ENCODE measurements at places on chromosomes 5 and 9.

GRCh38 chr5:149654231-149654630, 72.9 kb downstream of the ARHGEF37 start:
- DNase-seq = no peak

GRCh38 chr5:168301593-168302390, 10.3 kb downstream of the WWC1 start:
- DNase-seq = no peak

DNA sequence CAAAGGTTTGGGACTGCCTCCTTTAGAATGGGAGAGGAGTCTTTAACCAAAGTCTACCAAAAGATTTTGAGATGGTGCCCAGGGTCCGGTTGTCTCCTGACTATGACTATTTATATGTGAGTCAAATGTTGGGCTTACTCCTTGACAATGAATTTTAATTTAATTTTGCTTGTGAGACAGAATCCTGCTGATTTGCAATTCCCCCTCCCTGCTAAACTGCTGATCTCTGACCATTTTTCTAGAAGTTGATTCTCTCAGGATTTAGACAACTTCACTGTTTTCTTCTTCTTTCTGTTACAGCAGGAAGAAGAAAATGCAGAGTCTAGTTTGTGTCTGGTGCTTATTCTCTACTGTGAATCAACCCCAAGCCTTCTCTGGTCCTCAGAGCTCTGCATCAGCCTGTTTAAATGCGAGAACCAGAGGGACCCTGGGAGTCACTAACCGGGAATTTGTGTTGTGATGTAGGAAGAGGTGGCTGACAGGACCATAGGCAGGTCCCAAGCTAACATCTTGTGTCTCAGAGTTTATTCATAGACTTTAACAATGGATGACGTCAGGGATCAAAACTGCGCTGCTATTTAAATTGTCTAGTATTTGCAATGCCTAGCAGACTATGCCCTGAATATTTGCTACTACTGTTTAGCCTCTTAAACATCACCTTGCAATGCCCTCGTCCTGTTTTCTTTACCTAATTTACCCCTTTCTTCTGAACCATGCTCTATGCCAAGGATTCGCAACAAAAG, 124.0 kb upstream of the TAF11L2 start:
- no peak for DNase-seq

- no peak for DNase-seq
Observed at GRCh38 chr5:103669615-103670014, 107.0 kb upstream of the NUDT12 start.

DNA sequence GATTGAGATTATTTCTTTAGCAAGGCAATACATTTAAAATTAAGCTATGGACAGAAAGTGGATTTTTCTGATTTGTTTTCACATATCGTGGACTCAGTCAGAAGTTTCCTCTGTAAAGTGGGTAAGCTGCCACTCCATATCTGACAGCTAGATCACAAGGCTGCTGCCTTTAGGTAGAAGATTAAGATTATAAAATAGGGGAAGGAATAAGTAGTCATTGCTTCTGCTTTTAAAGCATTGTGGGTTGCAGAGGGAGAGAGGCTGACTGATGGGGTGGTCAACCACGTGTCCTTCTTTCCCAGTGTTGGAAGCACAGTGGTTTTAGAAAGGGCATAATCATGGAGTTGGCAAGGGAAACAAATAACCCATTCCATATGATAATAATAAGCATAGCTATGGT, 74.3 kb upstream of the MOCS2 start:
- no peak for DNase-seq

- DNase-seq = no peak
Observed at GRCh38 chr9:11792870-11793269, 900.3 kb upstream of the TYRP1 start.

DNA sequence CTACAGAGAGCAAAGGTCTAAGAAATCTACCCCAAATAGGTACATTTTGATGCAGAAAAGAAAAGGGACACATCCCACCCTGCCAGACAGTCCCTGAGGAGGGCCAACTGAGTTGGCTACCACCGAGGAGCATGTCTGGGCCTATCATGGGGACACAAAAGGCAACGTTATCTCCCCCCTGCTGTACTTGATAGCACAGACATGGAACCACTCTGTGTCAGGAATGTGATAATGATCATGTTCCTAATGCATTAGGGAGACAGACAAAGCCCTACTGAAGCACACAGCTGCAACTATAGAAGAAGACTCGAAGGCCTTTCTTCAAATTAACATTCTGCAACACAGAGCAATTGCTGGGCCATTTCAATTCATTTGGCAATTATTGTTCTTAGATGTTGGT, 84.5 kb downstream of the ENC1 start:
- DNase-seq = no peak

DNA sequence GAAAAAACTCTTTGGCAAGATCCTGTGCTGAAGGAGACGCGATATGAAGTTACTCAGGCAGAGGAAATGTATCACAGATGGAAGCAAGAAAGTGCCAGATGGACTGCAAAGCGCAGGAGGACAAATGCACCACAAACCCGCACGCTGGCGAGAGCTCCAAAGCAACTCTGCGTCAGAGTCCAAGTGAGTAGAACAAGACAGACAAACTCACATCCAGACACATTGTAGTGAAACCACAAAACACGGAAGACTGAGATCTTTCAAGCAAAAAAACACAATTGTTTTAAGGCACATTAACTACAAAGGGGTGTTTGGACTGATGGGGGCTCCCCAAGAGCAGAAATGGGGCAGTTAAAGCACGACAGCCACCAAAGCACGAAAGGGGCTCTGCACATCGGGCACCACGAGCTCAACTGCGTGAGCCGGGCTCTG, 39.2 kb upstream of the NKD2 start:
- DNase-seq = no peak

DNA sequence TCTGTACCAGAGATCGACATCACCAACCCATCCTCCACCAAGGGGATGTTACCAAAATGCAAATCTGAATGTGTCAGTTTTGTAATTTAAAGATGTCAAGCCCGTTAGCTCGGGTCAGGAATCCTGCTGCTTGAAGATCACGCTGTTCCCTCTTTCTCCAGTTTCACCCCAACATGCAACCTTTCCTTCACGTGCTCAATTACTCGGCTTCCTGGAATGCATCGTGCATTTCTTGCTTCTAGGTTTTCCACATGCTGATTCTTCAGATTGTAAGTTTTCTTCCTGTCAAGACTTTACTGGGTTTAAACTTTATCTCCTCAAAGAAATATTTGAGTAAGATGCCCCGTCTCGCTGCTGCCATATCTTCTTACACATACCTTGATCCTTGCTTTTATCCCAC, 209.5 kb upstream of the SNX2 start:
- DNase-seq = no peak

DNA sequence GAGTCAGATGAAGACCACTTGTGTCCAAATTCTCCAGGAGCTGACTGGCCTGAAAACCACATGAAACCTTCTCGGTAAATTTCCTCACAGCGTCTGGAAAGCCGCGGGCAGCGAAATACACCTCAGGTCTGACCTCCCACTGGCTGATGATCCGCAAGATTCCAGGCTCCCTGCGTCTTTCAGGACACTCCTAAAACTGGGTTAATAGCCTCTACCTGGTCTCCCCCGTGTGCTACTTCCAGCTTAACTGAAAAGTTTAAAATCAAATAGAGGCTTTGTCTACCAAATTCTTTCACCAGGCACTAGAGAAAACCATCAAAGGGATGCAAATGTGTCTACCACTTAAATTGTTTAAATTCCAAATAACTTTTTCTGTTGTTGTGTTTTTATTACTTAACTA, 312.6 kb downstream of the DRD1 start:
- no peak for DNase-seq

GRCh38 chr5:113807427-113807991, 294.0 kb downstream of the YTHDC2 start:
- no peak for DNase-seq

DNA sequence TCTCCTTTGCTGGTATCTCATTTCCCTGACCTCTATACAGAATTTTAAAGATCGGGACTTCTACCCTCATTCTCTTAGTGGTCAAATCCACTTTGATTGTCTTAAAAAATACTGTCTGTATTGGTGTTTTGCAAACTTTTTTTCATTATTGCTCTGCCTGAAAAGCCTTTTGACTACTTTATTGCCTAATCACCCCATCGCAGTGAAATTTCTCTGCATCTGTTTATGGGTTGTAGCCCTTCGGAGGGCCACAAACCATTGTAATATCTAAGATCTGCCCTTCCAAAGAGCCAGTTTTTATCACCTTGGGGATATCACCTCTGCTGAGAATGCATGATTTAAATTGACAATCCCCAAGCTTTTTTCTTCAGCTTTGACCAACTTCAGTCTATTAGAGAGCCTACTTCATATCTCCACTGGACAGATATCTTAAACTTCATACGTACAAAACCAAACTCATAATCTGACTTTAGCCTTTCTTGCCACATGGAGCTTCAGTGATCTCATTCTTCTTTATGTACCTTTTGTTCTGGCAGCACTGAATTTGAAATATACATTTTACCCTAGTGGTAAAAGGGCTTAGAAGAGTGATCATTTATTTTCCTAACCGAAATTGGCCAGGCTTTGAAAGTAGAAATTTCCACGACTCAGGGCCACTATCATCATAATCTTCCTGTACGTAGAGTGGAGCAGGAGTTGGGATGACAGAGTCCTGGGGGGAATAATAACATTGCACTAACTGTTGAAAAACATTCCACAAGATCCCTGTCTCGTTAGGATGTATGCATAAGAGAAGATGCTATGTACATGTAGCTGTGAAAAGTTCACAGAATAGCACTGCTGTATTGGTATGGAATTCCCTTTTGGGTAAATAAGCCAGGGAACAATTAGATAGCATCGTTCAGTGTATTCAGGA, 21.4 kb downstream of the KIF2A start:
- DNase-seq = no peak

- DNase-seq = no peak
Observed at GRCh38 chr5:151676314-151676712, 10.4 kb downstream of the SPARC start.

- DNase-seq = no peak
Observed at GRCh38 chr9:36194326-36195000, 3.7 kb downstream of the CLTA start.

GRCh38 chr5:113106821-113107220, 130.2 kb downstream of the DCP2 start:
- DNase-seq = no peak

GRCh38 chr9:16069249-16069648, 516.4 kb downstream of the CCDC171 start:
- no peak for DNase-seq

DNA sequence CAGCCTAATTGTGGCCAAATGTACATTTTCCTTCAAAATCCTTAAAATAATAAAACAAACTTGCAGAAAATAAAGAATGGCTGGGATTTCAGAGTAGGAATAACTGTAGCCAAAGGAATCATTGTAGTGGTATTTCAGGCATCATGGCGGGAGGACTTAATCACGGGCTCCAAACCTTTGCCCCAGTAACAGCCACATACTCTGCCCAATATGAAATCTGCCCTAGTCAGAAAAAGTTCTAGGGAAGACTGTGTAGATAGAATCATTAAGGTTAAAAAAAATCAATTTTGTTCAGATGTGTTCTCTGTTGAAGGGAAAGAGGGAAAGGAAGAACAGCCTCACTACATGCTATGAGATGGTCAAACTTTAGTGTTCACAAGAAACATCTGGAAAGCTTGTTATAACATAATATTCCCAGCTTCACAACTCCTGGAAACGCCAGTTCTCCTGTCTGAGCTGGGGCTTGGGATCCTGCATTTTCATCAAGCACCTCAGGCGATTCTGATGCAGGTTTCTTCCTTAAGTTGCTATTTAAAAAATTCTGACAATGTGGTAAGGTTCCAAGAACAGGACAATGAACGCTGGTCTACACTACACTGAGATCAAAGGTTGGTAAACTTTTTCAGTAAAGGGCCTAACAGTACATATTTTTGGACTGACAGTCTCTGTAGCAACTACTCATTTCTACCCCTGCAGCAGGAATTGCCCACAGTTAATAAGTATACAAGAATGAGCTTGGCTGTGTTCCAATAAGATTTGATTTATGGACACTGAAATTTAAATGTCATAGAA, 87.9 kb downstream of the CEMIP2 start:
- no peak for DNase-seq

DNA sequence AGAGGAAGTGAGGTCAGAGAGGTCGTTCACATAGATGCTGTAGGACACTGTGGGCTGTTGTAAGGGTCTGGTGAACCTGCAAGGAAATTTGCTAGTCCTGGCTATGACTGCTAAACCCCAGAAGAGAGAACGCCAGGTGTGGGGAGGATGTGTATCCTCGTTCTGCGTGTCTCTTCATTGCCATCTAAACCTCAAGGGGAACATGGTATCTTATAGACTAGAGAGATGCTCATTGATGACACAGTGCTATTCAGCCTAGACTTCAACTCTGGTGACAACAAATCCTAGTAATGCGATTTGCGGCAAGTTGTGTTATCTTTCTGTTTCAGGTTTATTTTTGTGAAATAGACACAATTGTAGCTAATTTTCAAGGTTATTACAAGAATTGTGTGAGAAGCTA, 140.2 kb downstream of the ADAMTSL1 start:
- no peak for DNase-seq

DNA sequence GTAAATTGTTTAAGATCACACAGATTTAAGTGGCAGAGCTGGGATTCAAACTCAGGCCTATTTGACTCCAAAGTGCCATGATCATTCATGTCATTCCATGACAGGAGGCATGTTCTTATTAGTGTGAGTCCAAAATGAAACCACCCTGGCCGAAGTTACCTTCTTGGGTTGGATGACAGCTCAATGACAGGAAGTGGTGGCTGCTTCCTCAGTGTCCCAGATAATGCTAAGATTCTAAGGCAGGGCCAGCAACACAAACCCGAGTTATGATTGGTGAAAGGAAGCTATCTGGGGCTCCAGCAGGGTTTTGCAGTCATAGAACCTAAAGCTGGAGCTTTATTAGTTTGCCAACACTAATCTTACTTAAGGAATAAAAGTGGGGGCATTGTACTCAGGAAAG, 340.4 kb downstream of the SLIT3 start:
- DNase-seq = no peak

DNA sequence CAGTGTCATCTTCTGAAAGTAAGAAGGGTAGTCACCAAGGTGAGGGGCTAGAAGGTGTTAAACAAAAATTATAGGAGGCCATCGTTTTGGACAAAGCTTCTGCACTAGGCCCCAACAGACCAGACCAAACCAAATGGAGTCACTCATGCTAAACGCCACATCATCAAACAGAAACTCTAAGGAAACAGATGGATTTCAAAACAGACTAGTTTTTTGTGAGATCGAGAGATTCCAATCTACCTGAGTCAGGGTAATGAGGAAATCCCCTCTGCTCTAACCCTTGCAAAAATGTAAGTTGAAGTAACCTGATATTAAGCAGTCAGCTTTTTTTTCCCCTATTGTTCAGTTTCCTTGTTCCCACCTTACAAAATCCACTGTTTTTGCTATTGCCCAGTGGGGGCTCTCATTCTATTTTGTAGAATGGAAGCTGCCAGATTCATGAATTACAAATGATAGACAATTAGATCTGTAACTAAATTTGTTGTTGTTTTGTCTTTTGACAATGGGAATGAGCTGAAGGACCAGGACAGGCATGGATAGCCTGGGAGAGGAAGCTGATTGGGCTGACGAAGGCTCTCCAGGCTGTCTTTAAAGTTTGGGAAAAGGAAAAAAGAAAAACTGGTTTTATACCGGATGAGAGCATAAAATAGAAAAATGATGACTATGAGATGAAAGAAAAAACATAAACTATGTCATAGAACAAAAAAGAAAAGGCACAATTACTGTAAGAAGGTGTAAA, 94.7 kb upstream of the ADAMTSL1 start:
- no peak for DNase-seq

GRCh38 chr9:101138509-101138908, 110.0 kb downstream of the PLPPR1 start:
- no peak for DNase-seq

- no peak for DNase-seq
Observed at GRCh38 chr5:157744051-157745011, 819 bp downstream of the LSM11 start.
